GOT3 (cell line): ENCODE measurements at places on chromosomes 1 and 21.

DNA sequence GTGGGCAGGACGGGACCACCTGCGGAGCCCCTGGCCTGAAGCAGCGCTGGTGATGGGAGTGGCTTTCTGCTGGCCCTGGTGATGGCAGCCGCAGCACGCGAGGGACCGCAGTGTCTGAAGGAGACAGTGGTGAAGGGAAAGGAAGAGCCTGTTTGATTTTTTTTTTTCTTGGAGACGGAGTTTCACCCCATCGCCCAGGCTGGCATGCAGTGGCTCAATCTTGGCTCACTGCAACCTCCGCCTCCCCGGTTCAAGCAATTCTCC lies 40.2 kb upstream of the TRAPPC10 start:
- DNase-seq, result no peak

GRCh38 chr1:54338464-54338863 lies 67.7 kb downstream of the SSBP3 start:
- no peak for DNase-seq

DNA sequence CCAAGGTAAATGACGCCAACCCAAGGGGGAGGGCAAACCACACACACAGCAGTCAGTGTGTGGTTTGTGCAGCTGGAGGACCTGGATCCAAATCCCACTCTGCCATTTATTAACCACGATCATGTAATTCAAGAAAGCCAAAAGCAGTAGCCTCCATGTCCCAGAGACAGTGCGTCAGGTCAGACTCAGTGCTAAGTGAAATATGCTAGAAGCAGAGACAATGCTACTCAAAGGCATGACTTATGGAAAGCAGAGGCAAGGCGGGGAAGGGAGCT lies 13.6 kb downstream of the TTC39A start:
- DNase-seq, result no peak

GRCh38 chr21:42512346-42513034 lies 1.2 kb upstream of the SLC37A1 start:
- no peak for DNase-seq

DNA sequence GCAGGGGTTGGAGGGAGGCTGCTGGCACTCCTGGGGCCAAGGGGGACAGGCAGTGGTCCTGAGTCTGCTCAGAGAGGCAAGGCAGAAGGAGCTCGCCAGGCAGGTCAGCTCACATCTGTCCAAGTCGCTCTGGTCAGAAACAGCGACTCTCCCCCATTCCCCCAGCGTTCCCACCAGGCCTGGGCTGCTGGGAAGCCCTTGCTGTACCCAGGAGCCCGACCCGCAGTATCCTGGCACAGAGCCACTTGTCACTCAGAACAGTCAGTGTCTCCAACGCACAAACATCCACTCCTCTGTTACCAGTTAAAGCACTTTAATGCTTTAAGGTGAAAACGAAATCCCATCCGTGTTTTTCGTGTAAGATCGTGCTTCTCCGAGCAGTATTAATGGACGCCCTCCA lies 16.6 kb upstream of the CCDC27 start:
- DNase-seq, result no peak

DNA sequence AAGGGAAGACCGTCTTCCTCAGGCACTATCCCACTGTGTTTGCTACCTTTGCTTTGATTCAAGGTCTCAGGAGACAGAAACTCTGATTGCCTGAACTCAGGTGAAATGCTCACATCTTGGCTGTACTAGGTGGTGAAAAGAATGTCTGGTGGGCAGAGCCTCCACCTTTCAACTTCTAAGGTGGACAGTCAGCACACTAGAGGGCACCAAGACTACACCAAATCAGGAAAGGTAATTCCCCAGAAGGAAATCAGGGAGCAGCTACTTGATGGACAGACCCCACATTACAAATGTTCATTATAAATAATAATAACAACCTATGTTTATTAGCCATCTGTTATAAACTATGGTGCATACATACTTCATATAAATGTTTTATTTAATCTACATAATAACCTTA lies 220.9 kb downstream of the ATG4C start:
- no peak for DNase-seq

DNA sequence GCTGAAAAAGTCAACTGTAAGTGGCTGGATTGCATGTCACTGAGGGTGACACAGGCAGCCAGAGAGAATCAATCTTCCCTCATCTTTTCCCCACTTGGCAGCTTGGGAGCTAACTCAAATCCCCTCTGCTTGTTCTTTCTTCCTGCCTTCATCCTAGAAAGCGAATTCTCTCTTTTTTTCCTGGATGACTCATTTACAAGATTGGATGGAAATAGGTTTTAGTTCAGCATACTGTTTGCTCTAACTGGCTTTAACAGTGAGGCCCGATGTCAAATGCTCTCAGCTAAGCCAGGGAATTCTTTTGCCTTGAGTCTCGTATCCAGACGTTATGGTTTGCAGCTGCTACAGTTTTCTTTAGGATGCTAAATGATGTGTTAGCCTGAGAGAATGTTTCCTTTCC lies 72.7 kb downstream of the HUNK start:
- no peak for DNase-seq

- DNase-seq, result no peak
Measured at GRCh38 chr21:36783612-36784374, 84.9 kb downstream of the SIM2 start.

- DNase-seq, result no peak
Measured at GRCh38 chr21:46135782-46136395, 19.5 kb downstream of the FTCD start.

DNA sequence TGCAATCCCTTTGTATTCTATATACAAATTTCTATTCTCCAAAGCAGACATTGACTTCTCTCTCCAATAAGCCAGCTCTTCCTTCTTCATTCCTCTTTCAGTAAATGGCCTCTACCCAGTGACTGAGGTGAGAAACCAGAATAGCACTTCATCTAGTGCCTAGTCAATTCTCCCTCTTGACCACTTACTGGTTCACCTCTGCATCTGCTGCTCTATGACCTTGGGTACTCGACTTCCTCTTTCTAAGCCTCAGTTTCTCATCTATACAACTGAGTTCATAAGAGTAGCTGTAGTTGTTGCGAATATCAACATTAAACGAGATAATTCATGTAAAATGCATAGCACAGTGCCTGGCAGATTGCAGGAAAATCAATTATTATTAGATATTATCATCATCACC lies 12.4 kb downstream of the LYST start:
- no peak for DNase-seq

GRCh38 chr1:82145656-82146055 lies 344.9 kb downstream of the ADGRL2 start:
- DNase-seq, result no peak

DNA sequence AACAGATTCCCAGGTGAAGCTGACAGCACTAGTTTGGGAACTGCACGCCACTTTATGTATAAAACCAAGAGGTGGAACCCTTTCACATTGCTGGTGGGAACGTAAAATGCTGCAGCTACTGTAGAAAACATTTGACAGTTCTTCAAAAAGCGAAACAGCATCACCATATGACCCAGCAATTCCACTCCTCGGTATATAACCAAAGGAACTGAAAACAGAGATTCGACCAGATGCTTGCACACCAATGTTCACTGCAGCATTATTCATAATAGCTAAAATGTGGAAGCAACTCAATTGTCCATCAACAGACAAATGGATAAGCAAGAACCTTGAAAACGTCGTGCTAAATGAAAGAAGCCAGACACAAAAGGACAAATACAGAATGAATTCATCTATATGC lies 17.5 kb downstream of the RSPH1 start:
- DNase-seq, result no peak

DNA sequence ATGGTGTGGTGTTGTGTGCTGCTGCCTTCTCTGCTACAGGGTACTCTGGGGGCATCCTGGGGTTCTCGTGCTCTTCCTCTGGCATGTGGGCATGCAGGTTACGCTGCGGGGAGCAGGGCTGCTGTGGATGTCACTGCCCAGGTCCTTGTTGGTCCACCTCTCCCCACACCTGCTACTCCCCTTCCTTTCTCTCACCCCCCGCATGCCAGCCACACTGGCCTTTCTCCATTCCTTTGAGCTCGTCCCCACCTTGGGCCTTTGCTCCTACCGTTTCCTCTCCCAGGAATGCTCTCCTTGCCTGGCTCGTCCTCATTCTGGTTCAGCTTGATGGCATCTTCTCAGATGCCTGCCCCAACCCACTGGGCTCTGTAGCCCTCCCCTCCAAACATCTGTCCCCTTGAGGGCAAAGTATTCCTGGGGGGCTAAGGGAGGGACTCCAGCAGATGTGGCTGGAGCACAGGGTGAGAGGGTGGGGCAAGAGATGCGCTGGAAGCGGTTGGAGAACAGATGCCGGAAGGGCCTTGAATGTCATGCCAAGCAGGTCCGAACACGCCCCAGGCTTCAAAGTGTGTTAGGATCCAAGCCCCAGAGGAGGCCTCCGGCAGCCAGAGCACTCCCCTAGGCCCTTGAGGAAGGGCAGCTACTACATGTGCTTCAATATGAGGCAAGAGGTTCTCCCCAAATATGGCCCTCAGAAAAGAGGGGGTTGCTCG lies 23.4 kb downstream of the DMRTB1 start:
- no peak for DNase-seq

DNA sequence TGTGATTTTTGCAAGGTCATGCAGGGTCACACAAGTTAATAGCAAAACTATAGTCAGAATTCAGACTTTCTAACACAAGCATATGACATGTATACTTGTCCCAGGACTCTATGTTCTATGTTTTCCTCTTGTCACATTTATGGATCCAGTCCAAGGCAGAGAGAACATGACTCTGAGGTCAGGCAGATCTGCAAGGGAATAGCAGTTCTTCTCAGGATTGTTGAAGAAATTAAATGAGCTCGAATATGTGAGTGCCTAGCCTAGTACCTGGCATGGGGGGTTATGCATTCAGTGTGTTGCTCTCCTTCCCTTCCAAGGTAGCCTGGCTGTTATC lies 9.5 kb upstream of the RPTN start:
- no peak for DNase-seq

- no peak for DNase-seq
Measured at GRCh38 chr1:213082420-213083111, 31.5 kb downstream of the RPS6KC1 start.

GRCh38 chr1:204080163-204080903 lies 7.4 kb downstream of the SOX13 start:
- no peak for DNase-seq

DNA sequence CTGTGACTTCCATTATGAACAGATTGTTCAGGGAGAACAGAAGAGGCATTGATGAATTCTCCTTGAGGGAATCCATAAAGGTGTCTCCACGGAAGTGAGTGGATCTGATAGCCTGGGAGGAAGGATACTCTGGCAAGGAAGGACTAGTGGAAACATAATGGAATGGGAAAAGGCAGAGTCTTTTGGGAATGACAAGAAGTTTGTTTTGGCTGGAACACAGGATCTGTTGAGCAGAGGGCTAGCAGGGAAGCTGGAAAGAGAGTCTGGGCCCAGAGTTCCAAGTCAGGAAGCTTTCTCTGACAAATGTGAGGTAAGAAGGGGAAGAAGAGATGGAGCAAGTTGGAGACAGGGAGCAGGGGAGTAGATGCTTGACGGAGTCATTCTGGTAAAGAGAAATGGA lies 8.1 kb downstream of the ADAMTS5 start:
- no peak for DNase-seq

GRCh38 chr1:168321945-168322344 lies 41.3 kb downstream of the TBX19 start:
- DNase-seq, result no peak

GRCh38 chr1:83626603-83627002 lies 372.3 kb downstream of the TTLL7 start:
- no peak for DNase-seq

GRCh38 chr1:19024532-19024931 lies 68.1 kb upstream of the IFFO2 start:
- no peak for DNase-seq

DNA sequence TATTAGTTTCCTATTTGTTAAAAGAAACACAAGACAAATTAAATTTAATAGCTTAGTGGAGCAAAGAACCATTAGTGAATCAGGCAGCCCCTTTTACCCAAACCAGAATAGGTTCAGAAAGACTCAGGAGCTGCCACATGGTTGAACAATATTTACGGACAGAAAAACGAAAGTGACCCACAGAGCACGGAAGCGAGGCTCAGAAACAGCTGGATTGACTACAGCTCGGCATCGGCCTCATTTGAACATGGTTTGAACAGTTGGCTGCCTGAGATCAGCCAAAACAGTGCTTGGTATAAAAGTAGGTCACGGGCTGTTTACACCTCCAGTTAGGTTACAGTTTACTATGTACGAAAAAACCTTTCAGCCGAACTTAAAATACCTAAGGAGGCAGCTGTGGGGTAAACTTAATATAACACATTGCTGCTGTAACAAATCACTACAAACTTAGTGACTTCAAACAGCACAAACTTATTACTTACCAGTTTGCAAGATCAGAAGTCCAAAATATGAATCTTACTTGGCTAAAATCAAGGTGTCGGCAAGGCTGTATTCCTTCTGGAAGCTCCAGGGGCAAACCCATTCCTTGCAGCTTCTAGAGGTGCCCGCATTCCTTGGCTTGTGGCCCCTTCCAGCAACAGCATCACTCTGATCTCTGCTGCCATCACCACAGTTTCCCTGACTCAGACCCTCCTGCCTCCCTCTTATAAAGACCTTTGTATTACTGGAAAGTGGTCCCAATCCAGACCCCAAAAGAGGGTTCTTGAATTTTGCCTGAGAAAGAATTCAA lies 11.8 kb downstream of the PADI4 start:
- DNase-seq, result no peak

DNA sequence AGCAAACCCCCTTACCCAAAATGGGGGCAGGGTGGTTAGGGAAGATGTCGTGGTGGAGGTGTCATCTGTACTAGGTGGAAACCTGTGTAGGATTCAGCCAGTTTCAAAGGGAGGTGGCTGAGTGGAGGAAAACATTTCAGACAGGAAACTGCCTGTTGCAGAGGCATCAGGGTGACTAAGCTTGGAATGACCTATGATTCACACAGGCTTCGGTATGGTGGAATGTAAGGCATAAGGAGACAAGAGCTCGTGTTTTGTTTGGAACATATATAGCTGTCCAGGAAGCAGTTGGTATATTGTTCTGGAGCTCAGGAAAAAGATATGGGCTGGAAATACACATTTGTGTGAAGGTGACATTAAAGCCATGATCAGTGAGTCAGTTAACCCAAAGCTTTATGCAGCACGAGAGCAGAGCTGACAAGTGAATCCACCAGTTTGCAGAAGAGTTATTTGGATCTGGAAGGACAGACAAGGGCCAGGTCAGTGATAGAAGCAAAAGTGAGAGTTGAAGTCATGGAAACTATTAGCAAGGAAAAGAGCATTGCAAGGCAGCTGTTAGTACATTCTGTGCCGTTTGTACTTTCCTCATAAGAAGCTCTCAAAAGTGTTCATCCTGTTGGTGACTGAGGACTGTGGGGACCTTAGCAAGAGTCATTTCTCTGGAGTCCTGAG lies 12.2 kb downstream of the UTP25 start:
- no peak for DNase-seq

DNA sequence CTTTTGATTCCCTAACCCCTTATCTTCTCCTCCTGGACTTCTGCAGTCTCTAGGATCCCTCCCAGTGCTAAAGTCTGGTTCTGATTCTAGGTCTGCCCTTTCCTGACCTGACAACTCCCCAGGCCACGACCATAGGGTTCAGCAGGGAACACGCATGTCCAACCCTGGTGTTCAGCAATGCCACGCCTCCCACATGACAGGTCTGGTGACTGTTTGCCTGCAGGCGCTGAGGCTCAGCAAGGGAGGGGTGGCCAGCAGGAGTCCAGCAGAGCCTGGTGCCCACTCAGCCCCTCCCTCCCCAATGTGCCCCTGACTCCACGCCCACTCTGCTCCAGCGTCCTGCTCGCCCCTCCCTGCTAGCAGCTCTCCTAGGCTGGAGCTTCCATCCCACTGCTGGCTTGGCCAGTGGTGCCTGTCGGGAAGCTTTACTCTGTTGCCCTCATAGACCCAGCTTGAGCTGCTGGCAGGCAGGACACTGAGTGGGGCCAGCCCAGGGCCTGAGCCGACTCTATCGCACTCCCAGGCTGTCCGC lies 17.3 kb downstream of the SLC9A1 start:
- DNase-seq, result no peak
